Fibroblast of pulmonary artery (primary cell): ENCODE measurements at places on chromosomes 5 and 9.

DNA sequence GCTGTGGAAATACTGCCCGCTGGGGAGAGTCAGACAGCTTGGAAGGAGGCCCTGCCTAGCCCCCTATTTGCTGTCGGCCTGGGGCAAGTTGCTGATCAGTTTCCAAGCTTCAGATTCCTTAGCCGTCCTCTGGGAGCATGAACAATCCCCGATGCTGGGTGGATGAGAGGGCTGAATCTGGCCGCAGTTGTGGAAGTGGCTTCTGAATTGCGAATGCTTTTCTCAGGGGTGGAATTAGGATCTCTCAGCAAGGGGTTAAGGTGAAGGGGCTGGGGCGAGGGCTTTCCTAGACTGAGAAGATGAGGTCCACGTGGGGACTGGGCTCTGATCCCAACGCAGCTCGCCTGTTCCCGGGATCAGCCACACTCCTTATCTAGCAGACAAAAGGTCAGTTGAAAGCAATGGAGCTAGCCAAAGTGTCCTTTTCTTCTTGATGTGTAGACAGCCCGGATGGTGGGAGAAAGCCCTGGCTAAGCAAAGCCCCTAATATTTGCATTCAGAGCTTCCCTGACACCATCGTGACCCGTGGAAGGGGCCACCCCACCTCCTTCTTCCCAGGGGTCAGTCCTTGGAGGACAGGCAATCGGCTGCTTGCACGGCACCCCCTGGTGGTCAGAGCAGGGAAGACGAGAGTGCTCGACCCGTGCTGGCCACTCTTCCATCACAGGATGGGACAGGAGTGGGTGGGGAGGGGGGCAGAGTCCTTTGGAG lies 54.9 kb downstream of the COL15A1 start:
- peak; percentile 64 for DNase-seq

DNA sequence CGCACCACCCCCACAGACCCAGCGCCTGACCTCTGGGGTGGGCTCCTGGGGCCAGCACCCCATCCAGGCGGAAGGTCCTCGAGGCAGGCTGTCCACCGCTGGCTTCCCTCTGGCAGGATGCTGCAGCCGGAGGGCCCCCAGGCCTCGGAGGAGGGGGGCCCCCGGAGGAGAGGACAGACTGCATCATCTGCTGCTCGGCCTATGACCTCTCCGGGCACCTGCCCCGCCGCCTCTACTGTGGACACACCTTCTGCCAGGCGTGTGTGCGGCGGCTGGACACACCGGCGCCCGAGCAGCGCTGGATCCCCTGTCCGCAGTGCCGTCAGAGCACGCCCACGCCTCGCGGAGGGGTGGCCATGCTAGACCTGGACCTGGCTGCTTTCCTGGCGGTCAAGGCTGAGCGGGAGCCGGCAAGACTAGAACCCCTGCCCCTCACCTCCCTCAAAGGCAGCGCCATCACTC lies 1.2 kb downstream of the RNF224 start:
- DNase-seq, result no peak

DNA sequence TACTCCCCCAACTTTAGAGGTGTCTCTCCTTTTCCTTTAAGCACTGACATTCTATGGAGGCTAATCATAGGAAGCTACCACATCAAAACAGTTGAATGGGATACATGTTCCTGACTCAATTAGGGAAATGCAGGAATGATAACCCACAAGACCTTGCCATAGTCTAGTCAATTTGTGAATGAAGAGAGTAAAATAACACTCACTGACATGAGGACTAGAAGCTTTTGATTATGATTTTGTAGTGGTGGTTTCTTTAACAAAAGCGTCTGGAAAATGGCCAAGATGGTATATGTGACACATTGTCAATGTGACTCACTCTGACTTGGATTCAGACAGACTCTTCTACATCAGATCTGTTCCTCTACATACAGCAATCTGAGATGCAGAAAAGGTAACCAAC lies 13.7 kb upstream of the PRELID2 start:
- DNase-seq, result peak; percentile 38

GRCh38 chr9:98774746-98775145 lies 21.6 kb downstream of the ANKS6 start:
- DNase-seq, result no peak

GRCh38 chr5:167937635-167937998 lies 353.8 kb upstream of the WWC1 start:
- DNase-seq, result no peak

- DNase-seq, result no peak
These were observed at the start of gene ACSL6 for GRCh38 chr5:132011622-132012343. TSS of gene ACSL6 (minus strand) at chr5:132011658. CDS start at chr5:132011553, 105 bp downstream.

DNA sequence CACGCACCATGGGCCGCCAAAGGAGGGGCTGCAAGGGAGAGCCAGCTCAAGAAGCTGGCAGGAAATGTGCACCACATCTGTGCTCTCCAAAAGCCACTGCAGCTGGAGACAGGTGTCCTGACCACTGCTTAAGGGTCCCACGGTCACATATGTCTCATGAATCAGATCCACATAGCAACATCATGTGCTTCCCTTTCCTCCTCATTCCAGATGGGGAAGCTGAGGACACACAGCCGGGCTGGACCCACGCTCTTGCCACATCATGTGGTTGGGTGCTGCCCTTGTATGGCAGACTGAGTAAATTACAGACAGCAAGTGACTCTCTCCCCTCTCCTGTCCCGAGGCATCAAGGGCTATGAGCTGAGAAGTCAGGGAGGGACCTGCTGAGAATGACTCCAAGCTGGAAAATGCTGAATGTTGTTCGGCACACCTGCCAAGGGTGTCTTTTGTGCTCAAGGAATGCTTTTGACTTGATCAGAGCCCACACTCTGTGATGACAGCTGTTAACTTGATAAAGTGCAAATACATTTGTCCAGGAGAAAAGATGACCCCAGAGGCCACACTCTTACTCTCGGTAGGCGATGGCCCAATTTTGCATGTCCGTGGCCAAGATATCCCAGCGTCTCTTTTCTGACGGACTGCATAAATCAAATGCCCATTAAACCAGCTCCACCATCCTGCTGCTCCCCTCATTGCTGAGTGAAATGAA lies 58.2 kb downstream of the NSUN2 start:
- no peak for DNase-seq

DNA sequence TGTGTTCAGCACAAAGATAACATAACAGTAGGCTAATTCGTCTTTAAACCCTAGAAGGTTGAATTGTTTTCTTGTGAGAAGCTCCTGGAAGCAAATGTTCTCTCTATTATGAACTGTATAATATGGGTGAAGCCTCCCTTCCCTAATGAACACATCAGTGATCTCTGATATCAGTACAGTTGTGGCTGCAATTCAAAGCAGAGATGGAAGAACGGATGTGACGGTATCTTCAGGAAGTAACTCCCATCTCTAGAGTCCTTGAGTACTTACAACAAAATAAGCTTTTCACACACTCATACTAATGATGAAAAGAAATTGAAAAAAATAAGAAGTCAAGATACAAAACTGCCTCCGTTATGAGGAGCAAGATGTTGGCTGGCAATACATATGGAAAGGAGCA lies 4.5 kb downstream of the HCN1 start:
- no peak for DNase-seq

DNA sequence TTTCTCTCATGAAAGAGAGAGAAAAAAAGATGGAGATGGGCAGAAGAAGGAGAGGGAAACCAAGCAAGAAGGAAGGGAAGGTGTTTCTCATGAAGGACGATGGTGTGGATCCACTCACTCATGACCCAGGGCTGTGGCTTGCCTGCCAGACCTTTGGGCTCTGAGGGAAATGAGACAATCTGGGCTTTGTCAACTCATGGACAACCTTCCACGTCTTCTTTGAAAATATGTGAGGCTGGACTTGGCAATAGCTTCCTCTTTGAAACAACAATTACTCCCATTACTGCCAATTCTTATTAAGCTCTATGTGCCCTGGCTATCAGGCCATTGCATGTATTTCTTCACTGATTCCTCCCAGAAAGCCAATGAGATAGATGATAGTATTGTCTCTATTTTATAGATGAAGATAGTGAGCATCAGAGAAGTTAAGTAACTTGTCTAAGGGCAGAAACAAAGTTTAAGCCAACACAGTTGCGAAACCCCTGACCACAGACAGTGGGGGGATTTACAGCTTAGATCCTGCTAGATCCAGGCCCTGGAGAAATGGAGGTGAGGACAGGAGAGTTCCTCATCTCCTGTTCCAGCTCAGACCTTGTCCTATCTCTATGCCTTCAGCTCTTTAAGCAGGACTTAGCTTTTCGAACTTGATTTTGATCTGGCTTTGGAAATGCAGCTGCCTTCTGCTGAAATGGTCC lies 132.4 kb downstream of the GCNT1 start:
- DNase-seq, result peak; percentile 81

DNA sequence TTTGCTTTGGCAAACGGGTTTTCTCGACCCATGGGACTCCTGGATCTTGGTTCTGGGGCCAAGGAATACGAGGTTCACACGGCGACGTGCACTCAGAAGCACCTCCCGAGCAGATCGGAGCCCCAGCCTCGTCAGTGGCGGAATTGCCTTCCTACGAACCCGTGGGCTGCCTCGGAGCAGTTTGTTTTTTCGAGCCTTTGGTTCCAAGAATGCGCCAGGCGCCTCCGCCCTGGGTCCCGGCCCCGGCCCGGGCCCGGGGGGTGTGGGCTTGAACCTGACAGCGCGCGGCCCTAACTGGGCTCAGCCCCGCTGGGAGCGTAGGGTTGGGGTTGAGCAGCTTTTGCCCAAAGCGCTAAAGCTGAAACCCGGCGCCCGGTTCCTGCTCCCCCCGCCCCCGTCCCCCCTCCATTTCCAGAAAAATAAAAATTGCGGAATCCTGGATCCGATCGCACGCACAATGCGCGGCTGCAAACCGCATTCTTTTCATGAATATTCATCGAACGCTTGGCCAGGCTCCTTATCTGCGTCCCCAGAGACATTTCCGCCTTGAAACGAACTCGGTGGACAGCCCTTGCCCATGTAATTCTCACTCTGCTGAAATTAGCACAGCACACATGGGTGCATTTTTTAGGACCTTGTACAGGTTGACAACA lies 1.0 kb downstream of the BASP1 start:
- peak; percentile 80 for DNase-seq

DNA sequence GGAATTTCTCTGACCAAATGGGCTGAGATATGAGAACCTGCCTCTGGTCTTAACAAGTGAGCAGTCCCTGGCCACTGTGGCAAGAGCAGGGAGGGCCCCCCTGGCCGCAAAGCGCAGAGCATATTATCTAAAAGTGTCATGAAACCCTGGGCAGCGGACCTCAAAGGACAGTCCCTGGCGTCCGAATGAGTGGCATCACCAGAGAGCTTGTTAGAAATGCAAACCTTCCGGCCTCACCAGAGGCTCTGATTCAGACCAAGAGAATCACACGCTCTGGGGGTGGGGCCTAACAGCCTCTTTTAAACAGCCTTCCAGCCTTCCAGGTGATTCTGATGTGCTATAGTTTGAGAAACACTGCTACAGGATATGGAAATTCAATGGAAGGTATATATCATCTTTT lies 10.9 kb downstream of the PTPN3 start:
- no peak for DNase-seq

- peak; percentile 66 for DNase-seq
These were observed 72.7 kb downstream of the TTLL11 start for GRCh38 chr9:122020398-122020797.

DNA sequence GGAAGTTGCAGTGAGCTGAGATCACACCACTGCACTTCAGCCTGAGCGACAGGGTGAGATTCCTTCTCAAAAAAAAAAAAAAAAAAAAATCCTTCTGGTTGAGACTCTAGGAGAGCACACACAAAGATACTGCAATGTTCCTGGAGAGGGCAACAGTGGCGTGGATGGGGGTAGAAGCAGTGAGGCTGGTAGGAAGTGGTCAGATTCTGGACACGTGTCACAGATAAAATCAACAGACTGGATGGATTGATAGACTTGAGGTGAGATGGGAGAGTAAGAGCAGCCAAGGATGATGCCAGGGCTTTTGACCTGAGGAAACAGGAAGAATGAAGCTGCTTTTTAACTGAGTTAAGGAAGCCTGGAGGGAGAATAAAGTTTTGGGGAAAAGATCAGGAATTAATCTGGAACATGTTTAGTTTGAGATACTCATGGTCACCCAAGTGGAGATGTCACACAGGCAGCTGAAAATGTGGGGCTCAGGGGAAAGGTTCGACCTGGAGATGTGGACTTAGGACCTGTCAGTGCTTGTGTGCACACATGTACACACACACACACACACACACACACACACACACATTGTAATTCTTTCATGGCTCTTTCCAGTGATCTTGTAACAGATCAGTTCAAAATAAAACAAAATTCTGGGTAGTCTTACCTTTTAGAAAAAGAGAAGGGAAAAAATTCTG lies 88.1 kb downstream of the FANCC start:
- DNase-seq, result no peak

- DNase-seq, result no peak
These were observed 513.6 kb downstream of the RASEF start for GRCh38 chr9:82549174-82549821.

DNA sequence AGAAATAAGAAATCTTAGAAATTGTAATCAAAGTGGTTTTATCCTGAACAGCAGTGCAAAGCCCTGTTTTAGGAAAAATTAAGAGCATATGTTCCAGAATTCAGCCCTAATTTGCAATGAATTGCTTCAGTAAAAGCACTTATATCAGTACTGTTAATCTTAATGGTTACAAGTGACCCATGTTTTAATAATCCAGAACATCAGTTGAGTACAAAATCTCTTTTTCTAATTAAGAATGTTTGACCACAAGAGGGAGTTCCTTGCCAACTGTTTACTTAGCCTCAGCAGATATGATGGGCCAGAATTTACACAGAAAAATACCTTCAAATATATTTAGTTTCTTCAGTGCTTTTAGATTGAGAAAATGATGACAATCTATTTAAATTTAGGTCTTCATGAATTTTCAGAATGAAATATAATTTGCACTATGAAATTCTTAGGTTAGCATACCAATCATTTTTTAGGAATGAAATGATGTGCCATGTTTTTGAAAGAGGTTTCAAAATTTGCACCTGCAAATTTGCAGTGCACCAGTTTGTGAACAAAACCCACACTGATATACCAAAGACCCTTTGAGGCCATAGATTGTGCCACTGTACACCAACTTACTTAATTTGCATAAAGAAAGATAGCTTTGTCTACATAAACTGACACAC lies 926.3 kb upstream of the ARRDC3 start:
- peak; percentile 65 for DNase-seq

GRCh38 chr5:120354126-120354525 lies 110.0 kb upstream of the PRR16 start:
- no peak for DNase-seq

- DNase-seq, result no peak
These were observed 103.3 kb downstream of the ARHGEF28 start for GRCh38 chr5:73729329-73729728.

- peak; percentile 83 for DNase-seq
These were observed 1.4 kb downstream of the SLC26A2 start for GRCh38 chr5:149961957-149962409.

DNA sequence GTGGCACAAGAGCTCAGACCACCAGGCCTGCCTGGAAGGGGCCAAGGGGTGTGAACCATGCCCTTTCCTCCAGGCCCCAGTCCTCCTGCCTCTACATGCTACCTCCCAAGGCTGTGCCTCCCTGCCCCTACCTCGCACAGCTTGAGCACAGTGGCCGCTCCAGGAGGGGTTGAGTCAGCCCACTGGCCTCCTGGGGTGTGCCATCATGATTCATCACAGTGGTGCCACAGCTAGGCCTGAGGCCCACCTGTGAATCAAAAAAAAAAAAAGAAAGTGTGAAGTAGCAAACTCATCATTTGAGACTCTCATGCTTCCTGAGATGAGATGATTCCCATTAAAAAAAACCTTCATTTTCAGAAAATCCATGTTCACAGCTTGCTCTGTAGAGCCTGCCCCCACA lies 240.5 kb downstream of the HSPA4 start:
- DNase-seq, result no peak
